KG1 (cell line): ENCODE measurements at places on chromosomes 7 and 10.

- DNase-seq: no peak
Observed at GRCh38 chr10:21146436-21146789, 249.3 kb upstream of the NEBL start.

GRCh38 chr10:47146572-47146971 is 153.4 kb upstream of the GDF10 start:
- no peak for DNase-seq

GRCh38 chr10:32148864-32149251 is 92.6 kb upstream of the KIF5B start:
- DNase-seq: no peak

DNA sequence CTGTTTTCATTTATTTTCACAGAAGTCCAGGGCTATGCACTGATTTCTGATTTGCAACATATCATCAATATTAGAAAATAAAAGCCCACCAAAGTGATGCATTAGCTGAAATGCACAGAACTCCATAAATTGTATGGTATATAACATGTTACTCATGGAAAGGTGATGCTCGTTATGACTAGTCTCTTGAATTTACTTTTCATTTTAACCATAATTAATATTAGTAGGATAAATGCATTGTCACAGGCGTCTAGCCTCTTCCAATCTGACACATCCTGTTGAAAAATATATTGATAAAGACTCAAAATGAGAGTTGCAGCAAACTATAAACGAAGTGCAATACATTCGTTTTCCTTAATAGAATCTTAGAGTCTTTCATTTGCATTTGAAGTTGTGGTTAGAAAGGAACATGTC is 92.4 kb downstream of the CPED1 start:
- no peak for DNase-seq

DNA sequence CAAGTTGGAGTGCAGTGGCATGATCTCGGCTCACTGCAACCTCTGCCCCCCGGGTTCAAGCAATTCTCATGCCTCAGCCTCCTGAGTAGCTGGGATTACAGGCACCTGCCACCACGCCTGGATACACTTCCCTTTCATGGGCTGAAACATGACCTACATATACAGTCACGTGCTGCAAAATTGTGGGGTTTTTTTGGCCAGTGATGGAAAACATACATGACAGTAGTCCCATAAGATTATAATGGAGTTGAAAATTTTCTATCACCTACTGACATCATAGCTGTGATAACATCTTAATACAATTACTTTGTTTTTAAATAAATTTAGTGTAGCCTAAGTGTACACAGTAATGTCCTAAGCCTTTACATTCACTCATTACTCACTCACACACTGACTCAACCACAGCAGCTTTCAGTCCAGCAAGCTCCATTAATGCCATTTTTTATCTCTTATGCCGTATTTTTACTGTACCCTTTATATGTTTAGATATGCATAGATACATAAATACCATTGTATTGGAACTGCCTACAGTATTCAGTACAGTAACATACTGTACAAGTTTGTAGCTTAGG is 79.9 kb upstream of the TMEM196 start:
- no peak for DNase-seq

DNA sequence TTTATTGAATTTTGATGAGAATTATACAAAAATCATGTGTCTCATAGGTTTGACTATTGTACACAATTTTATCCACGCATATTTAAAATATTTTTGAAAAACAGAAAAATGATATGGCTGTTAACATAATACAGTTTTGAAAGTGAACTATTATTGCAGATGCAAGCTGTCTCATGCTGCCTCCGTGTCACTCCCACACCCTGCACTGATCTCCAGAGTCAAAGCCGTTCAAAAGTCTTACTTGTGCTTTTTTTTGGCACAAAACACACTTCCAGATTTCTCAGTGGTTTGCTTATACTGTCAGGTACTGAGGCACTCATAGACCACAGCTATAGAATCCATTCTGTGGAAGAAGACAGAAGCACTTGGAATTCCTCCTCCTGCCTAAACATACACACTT is 243.1 kb upstream of the ADARB2 start:
- no peak for DNase-seq
